H9 (cell line): ENCODE measurements at places on chromosomes 11 and 22. TPM values are rescaled to one million over a fixed set of nuclear protein-coding genes. Genes with fewer than 3 reads are reported as not detected.
A peak's percentile ranks its signal among the peaks of the same experiment; 100 is the strongest.

DNA sequence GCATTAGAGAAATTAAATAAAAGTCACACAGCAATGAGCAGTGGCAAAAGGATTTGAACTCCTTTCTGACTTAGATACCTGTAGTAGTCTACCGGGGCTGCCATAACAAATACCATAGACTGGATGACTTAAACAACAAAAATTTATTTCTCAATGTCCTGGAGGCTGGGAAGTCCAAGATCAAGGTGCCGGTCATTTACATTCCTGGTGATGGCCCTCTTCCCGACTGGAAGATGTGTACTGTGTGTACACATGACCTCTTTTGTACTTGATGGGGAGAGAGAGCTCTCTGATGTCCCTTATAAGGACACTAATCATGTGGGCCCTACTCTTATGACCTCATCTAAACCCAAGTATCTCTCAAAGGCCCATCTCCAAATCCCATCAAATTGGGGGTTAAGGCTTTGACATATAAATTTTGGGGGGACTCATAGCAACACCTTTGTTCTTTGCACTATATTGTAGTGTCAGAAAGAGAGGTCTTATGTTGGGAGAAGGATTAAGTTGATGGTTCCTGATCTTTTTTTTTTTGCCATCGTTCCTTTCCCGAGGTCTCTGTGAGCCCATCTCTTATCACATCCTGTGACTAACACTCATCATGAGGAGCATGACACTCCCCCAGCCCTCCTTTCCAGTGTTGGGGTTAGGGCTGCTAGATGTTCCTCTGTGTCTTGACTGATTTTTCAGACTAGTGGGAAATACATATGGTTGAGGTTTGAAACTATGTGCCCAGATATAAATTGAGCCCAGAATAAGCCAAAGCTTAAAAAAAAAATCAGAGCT lies 104.3 kb downstream of the TRAF6 start:
- DNase-seq, result no peak

DNA sequence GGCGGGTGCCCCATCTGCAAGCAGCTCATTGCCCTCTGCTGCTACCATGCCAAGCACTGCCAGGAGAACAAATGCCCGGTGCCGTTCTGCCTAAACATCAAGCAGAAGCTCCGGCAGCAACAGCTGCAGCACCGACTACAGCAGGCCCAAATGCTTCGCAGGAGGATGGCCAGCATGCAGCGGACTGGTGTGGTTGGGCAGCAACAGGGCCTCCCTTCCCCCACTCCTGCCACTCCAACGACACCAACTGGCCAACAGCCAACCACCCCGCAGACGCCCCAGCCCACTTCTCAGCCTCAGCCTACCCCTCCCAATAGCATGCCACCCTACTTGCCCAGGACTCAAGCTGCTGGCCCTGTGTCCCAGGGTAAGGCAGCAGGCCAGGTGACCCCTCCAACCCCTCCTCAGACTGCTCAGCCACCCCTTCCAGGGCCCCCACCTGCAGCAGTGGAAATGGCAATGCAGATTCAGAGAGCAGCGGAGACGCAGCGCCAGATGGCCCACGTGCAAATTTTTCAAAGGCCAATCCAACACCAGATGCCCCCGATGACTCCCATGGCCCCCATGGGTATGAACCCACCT lies 28.0 kb upstream of the L3MBTL2 start:
- no peak for DNase-seq

- no peak for DNase-seq
Observed at GRCh38 chr11:111309215-111309915, 11.0 kb downstream of the POU2AF3 start.

The PARVG gene
- 1.3 and 1.6 TPM in 2 replicates for total RNA-seq

The PCNX3 gene
- 48.3 and 50.5 TPM in 2 replicates for total RNA-seq

DNA sequence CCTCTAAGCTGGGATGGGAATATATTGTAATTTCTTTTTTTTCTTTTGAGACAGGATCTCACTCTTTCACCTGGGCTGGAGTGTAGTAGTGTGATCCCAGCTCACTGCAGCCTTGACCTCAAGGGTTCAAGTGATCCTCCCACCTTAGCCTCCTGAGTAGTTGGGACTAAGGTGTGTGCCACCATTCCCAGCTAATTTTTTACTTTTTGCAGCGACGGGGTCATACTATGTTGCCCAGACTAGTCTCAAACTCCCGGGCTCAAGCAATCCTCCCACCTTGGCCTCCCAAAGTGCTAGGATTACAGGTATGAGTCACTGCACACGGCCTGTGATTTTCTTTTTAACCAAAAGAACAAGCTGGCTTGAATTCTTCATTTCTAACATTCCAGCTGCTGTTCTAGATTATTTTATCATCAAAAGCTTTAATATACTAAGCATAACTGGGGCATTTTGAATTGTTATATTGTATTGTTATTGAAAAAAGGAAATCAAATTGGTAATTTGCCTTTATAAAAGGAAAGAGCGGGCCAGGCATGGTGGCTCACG lies 26.8 kb upstream of the PPP2R1B start:
- DNase-seq, result no peak

GRCh38 chr11:132674151-132674550 lies 858.1 kb downstream of the OPCML start:
- DNase-seq, result no peak

DNA sequence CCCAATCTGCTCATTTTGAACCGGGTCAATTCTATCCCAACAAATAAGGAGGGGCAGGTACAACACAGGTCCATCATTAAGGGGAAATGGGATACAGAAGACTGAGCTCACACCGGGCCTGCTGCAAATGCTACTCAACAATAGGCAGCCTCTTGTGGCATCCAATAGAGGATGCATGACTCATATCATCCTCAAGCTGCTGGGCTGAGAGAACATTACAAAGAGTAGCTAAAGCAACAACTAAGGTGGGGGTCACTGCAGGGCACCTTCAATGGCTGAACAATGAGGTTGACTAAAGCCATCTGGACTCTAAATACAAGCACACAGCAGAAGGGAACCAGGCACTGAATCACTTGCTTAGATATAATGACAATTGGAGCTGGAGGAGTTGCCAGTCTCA lies 130.1 kb upstream of the SYN3 start:
- no peak for DNase-seq

The AP2A2 gene
- 51.7 and 53.7 TPM in 2 replicates for total RNA-seq

The TEAD1 gene
- 75.1 and 76.8 TPM in 2 replicates for total RNA-seq

The RTN4RL2 gene
- total RNA-seq, result 7.0 and 7.1 TPM in 2 replicates

The ARAP1 gene
- 59.4 and 63.0 TPM in 2 replicates for total RNA-seq

DNA sequence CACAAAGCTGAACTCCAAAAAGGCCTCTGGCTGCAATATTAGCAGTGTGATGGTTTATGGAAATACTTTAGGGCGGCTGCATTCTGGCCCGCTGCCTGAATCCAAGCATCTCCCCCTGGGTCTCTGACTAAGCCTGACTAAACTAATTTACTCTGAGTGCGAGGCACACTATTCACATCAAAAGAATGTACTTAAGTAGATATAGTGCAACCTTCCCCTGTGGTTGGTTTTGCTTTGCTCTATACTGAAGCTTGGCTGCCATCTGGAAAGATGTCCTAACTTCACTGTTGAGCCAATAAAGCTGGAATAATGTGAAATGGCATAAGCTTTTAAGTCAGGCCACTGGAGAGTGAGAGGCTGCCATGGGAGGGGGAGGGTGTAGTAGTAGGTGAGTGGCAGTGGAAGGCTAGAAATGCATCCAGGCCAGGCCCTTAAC lies 321.6 kb downstream of the AASDHPPT start:
- no peak for DNase-seq

The C11orf87 gene
- total RNA-seq, result 0.11 TPM in 2 replicates

GRCh38 chr11:62909107-62909894 lies 11.9 kb downstream of the CHRM1 start:
- DNase-seq, result peak; percentile 97

- no peak for DNase-seq
Observed at GRCh38 chr11:72363112-72363511, 71.2 kb downstream of the CLPB start.
